CD8-positive, alpha-beta memory T cell (primary cell): ENCODE measurements at places on chromosomes 11 and 22.

- DNase-seq, result no peak
Observed at GRCh38 chr11:111310723-111311122, 12.4 kb downstream of the POU2AF3 start.

DNA sequence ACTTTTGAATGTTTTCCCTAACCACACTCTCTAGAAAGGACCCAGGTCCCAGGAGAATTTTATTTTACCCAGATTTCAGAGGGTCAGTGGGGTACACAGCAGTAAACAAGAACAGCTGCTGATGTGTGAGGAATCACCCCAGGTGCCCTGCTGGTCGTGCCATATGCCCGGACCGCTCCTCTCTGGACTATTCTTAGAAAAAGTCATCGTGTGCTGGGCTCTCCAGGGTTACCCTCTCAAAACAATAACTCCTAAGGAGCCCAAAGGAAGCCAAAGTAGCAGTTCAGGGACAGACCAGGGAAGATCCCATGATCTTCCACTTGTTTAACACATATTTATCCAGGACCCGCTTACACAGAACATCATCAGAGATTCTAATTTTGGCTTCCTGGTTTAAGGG lies 29.7 kb downstream of the LRP4 start:
- no peak for DNase-seq

GRCh38 chr11:110177086-110177456 lies 83.9 kb downstream of the ZC3H12C start:
- no peak for DNase-seq

- DNase-seq, result no peak
Observed at GRCh38 chr11:72157131-72157530, 21.6 kb downstream of the FOLR3 start.

GRCh38 chr11:119854521-119854920 lies 125.5 kb upstream of the NECTIN1 start:
- no peak for DNase-seq

DNA sequence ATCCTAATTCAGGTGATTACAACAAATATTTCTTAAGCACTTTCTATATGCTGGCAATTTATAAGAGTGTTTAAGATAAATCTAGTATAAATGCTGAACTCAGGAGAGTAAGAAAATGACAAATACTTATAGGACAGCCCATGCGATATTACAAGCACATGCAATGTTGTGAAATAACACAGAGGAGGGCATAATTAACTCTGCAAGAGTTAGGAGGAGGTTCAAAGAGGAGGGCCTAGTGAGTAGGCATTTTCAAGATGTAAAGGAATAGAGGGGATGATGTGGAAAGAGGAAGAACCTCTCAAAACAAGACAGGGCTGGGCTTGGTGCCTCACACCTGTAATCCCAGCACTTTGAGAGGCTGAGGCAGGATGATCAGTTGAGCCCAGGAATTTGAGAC lies 37.1 kb upstream of the IL17RA start:
- no peak for DNase-seq

DNA sequence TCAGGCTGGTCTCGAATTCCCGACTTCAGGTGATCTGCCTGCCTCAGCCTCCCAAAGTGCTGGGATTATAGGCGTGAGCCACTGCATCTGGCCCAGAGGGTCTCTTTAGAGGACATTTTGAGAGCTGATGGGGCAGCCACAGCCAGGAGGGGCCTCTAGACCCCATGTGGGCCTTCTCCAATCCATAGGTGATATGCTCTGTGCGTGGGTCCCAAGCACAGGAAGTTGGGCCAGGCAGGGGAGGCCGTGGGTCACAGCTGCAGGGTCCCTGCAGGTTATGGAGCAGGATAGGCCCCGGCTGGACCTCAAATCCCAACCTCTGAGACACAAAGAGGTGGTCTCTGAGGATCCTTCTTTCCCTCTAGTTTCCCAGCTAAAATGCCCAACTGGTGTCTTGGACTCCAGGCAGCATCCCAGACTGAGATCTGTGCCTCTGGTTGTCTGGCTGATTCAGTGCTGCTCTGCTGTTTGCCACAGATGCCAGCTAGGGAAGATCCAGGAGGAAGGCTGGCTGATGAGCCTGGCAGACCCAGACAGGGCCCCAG lies 1.5 kb downstream of the LRRC75B start:
- DNase-seq, result no peak

DNA sequence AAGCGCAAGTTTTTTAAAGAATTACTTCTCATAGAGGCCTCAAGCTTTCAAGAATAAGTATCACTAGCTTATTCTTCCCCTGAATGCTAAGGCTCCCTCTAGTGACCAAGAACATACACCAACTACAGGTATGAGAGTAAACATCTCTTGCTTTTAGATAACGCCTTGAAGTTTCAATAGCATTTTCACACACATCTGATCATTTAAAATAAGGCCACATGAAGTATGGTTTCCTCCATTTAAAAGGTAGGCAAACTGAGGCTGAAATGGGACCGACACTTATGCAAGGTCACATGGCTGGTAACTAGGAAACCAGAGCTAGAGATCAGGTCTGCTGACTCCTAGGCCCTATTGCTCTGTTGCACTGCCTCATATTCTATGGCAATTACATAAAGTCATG lies 66.5 kb downstream of the CCDC34 start:
- no peak for DNase-seq

GRCh38 chr11:14079011-14079410 lies 116.5 kb downstream of the SPON1 start:
- no peak for DNase-seq

- DNase-seq, result no peak
Observed at GRCh38 chr11:46356924-46357482, 9.7 kb downstream of the DGKZ start.

DNA sequence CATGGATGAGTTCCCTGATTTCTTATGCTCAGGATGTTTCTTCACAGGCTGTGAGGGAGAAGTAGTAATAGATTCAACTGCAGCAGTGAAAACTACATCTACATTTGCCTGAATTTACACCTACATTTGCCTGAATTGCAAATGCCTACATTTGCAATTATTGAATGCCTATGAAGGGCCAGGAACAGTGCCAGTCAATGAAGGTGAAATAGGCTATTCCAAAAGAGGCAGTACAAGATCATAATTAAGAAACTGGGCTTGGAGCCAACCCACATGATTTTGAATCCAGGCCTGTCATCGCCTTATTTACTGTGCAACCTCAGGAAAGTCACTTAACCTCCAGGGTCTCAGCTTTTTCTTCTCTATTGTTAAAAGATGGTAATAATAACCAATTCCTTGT lies 1353.3 kb downstream of the FAM181B start:
- DNase-seq, result no peak

- DNase-seq, result no peak
Observed at GRCh38 chr11:112315861-112316739, 55.4 kb upstream of the PLET1 start.

DNA sequence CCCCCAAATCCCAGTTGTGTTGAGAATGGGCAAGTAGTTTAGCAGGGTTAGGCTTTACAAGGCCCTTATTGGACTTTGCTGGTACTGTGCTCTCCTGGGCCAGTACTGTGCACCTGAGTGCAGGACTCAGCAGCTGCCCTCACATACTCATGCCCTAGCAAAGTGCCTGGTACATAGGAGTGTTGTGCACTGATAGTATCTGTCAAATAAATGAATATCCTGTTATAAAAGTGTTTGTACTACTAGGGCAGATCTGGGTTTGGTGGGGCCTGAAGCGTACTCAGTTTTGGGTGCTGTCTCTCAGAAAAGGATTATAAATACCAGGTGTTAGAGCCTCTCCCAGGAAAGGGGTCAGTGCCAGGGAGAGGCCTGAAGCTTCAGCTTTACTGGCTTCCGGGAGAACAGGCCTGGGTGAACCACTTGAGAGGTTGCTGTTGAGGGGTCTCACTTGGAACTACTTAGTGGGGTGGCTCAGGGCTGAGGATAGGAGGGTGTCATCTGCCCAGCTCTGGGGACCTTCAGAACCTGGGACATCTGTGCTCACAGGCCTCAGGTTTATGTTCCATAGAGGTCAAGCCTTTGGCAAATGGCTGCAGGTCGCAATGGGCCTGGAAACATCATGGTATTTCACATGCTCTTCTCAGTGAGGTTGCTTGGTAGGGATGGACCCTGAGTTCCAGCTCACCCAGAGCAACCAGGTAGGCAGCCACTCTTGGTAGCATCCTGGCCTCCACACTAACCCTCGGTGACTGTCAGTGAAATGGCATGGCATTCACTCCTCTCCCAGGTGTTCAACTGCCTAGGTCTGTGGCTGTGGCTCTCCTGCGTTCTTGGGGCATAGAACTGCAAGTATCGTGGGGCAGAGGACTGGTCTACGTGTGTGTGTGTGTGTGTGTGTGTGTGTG lies 106.1 kb downstream of the ZBTB16 start:
- DNase-seq, result no peak

DNA sequence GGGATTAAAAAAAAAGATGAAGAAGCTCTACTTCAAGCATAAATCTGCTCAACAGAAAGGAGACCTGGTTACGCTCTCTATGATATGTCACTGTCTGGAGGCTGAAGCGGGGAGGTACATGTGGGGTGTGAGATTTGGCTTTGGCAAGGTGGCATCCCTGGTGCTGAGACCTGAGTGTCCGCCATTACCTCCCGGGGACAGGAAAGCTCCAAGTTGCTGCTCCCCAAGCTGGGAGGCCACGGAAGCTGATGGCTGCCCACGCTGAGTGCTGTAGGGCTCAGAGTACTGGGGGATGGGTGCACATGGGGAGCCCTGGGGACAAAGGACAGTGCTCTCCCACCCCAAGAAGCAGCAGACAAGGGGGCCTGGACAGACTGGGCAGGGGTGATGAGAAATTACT lies 167.9 kb downstream of the DSCAML1 start:
- no peak for DNase-seq

- no peak for DNase-seq
Observed at GRCh38 chr11:120956710-120957495, 67.0 kb upstream of the TBCEL start.

GRCh38 chr22:46587492-46588278 lies 32.5 kb upstream of the GRAMD4 start:
- peak; percentile 25 for DNase-seq

GRCh38 chr11:132126973-132127899 lies 756.8 kb downstream of the NTM start:
- no peak for DNase-seq

DNA sequence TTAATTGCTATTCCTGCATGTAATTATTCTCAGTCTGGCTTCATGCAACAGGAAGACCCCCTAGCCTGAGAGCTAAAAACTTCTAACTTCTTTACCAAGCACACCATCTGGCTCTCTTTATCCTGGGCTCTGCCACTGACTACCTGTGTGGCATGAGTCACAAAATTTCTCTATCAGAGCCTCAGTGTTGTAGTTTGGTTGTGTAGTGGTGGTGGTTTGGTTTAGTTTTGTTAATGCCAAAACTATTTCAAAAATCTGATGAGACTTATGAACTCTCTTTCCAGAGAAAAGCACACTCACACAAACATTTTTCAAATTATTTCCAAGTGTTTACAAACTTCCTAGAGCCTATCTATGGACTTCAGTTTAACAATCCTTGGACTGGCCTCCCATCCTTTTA lies 7.5 kb upstream of the IL17RA start:
- DNase-seq, result no peak

- DNase-seq, result no peak
Observed at GRCh38 chr11:93524173-93524536, 19.0 kb downstream of the SMCO4 start.

DNA sequence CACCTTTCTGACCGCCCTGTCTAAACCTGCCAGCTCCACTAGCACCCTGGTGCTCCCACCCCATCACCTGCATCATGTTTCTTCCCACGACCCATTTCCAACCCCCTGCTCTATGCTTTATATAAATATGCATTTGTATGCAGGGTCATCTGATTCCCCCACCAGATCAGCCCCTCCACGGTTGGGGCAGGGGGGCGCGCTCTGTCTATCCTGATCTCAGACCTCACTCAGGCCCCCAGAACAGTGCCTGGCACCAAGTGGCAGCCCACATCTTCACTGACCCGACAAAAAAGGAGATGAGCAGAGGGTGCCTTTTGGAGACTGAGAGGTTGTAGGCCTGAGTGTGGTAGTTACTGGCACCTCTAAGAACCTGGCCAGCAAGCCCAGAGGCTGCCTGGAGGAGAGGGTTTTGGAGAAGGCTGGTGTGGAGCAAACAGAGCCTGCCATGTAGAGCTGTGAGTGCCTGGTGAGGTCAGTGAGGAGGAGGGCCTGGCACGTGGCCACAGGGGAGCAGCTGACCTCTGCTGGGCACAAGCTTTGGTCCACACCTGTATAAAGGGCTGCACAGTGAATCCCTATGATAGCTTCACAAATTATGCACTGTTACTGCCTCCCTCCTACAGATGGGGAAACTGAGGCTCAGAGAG lies 86.3 kb upstream of the RTL6 start:
- DNase-seq, result no peak

GRCh38 chr11:64379817-64380709 lies 21.1 kb downstream of the RPS6KA4 start:
- no peak for DNase-seq

DNA sequence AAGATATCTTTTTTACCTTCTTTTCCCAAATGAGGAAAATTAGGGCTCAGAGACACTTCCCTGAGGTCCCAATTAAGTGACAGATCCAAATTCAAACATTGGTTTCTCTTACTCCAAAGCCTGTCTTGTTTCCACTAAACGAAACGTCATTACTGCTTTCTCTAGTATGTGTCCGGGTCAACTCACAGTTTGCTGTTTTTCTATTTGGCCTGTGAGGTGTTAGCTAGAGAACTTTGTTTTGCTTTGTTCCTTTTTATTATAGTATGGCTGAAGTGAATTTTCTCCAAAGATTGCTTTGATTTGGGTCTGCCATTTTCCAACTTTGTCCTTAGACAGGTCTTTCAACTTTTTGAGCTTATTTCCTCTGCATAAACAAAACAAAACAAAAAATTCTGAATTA lies 179.6 kb downstream of the UVRAG start:
- no peak for DNase-seq

DNA sequence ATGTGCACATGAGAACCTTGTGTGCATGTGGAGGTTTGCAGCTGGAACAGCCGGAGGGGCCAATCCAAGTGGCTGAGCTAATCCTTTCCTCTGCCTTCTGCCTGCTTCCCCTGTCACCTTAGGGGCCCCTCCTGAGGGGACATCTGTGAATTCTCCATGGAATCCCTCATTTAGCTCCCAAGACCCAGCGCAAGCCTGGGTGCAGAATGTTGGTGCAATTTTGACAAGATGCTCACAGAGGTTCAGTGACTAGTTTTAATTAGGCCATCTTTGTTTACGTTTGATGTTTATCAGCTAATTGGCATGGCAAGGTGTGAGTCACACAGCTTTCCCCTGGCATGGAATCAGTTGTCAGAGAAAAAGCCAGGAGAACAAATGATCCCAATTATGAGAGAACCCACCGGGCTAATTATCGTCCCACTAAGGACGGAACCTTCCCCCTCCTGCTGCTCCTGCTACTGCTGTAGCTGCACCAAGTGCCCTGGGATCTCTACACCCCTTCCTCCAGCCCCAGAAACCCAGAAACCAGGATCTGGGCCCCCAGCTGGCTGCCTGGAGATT lies 63.6 kb upstream of the PAX6 start:
- no peak for DNase-seq

GRCh38 chr11:133491680-133492383 lies 40.5 kb downstream of the OPCML start:
- no peak for DNase-seq
